ENCODE measurements at places on chromosomes 11 and 22.
A peak's percentile ranks its signal among the peaks of the same experiment; 100 is the strongest.

DNA sequence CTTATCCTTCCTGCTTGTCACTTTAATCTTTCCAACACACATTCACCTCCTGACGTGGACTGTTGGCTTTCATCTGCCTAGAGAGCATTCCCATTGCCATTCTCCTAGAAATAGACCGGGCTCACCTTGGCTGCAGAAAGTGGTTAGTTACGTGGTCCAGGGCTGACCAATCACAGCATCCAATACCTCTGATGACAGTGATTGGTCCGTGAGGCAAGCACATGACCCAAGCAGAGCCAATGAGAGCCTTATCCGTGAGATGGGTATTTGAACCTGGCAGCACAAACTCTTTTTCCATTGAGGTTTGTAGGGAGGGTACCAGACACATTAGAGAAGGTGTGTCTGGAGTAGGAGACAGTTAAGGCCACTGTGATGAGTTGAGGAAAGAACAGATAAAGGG lies 85.8 kb downstream of the MIAT start:
- no peak for DNase-seq

- DNase-seq: no peak
These were observed 7.9 kb upstream of the NELL1 start for GRCh38 chr11:20661445-20661844.

DNA sequence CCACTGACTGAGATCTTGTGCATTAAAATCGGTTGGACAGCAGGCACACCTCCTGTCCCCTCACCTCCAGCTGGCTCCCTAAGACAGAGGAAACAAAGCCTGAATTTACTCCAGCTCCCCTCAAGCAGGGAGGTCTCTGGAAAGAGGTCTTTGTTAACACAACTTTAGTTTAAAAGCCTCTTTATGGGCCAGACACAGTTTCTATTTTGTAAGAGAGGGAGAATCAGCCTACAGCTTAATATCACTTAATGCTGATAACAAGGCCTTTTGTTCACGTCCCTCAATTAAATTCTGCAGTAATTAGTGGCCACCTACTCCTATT lies 36.3 kb downstream of the PLEKHA7 start:
- no peak for DNase-seq

GRCh38 chr11:58980159-58980843 lies 41.0 kb downstream of the GLYATL1 start:
- DNase-seq: no peak

- peak; percentile 16 for DNase-seq
These were observed 63.5 kb downstream of the SIK2 start for GRCh38 chr11:111665777-111666176.

DNA sequence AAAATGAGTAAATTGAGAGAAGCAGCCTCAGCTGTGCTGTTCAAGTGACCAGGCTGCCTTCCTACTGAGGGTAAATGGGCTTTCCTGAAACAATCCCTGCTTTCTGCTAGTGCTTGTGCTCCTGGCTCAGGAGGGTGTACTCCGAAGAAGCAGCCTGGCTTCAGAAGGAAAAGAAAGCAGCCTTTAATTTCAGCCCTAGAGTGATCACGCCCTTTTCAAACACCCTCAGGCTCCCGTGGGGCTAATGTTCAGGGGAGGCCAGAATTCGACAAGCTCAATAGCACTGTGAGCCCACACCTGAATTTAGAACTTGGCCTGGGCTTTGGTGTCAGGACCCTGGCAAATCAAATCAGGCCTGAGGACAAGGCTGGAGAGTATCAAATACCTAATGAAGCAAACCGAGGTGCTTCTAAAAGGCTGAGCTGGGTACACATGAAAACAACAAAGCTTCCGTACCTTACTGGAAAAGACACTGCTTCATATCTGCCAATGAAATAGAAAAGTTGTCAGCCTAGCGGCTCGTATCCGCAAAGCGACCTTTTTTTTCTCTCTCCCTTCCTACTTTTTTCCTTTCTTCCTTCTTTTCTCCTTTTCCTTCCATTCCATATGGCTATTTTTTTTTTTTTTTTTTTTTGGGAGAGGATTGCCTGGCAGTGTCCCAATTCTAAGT lies 387.8 kb downstream of the SOX6 start:
- DNase-seq: no peak

DNA sequence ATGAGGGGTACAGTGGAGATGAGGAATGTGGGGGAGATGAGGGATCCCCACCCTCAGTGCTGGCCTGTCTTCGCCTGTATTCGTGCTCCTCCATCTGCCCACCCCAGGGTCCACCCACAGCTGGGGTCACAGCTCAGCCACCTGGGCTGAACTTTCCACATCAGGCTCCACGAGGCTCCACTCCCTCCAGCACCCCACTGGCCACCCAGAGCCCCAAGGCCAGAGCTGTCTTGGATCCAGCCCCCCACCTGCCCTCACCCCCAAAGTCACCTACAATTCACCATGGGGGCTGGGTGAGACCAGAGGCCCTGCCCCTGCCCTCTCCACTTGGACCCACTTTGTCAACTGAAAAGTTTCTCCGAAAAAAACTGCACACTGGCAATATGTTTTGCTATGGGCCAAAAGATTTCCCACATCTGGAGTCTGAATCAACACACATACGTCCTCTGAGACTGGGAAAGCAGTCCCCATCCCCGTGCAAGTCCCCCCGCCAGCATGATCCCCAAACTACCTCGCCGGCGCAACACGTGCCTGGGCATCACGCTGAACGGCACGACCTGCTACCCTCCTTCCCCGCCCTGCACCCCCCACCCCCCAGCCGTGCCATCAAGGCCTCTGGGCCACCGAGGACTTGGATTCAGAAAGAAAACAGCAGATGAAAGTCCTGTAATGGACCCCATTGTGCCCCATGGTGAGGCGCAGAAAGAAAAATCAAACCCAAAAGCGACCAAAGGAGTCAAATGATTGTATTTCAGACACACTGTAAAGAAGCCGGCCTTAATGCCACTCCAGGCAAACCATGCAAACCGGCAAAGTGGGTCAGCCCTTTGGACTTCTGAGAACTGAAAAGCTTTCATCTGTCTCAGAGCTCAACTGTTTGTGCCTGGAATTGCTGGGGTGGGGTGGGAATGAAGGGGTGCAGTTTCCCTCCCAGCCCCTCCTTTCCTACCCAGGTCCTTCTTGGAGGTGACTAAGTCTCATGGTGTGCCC lies 16.5 kb upstream of the GAL start:
- DNase-seq: no peak

GRCh38 chr11:101321222-101321621 lies 191.6 kb upstream of the PGR start:
- DNase-seq: no peak

DNA sequence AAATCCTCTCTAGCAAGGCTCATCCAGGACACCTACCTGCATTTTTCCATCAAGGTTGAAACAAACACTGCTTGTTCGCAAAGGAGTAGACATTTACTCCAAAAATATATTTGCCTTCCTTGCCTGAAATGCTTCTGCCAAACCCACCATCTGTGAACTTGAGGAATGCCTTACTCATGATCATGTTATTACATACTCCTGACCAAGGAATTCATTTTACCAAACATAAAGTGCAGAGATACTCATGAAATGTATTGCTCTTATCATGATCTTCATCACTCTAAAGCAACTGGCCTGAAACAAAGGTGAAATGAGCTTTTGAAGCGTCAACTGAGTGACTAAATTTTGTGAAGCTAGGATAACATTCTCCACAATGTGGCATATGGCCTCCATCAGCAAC lies 243.1 kb upstream of the CCDC179 start:
- DNase-seq: no peak

DNA sequence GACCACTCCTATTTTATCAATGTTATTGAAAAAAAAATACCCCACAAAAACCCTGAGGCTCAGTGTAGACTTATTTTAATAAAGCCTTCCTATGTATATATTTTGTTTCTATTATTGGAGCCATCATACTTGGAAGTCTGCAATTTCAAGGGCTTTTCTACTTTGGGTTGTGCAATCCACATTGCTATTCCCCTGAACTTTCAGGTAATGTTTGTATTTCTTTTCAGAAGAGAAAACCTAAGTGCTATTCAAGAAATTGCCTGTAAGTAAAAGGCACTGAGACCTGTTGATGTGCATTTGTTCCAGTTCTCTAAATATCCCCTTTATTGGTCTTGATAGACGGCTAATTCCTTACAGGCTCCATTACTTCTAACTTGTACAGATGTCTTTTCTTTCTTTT lies 280.7 kb upstream of the RAG2 start:
- no peak for DNase-seq

DNA sequence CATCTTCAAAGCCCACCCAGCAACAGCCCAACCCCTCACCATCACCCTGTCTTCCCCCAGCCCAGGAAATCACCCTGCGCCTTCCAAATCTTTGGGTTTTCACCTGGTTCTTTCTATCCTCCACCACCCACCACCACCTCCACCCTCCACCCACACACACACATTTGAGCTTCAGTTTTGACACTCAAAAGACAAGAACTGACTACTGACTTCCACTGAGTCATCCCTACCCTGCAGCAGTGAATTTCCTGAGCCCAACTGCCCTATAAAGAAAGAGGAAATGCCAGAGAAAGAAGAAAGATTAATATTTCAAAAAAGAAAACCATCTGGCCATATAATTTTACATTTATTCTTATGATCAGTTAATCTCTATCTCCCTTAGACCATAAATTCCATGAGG lies 137.5 kb downstream of the CHST1 start:
- DNase-seq: no peak

DNA sequence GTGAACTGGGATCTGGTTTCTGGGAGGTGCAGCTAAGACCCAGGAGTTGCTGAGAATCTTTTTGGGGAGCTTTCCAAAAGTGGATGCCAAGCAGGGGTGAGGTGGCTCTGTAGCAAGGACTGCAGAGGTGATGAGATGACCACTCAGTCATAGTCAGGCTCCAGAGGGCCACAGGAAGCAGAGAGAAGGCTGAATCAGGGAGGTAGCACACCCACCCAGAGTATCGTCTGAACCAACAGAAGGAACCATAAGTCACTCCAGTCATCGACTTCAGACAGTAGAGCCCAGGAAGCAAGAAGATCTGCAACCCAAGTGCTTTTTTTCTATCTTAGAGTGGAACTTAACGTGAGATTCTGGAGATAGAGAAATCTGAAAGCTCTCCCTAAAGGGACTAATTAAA lies 335.7 kb upstream of the MPPED2 start:
- DNase-seq: no peak

GRCh38 chr11:80136991-80137390 lies 696.2 kb upstream of the TENM4 start:
- DNase-seq: no peak

GRCh38 chr11:124538019-124538418 lies 5.4 kb downstream of the OR8B12 start:
- DNase-seq: no peak

DNA sequence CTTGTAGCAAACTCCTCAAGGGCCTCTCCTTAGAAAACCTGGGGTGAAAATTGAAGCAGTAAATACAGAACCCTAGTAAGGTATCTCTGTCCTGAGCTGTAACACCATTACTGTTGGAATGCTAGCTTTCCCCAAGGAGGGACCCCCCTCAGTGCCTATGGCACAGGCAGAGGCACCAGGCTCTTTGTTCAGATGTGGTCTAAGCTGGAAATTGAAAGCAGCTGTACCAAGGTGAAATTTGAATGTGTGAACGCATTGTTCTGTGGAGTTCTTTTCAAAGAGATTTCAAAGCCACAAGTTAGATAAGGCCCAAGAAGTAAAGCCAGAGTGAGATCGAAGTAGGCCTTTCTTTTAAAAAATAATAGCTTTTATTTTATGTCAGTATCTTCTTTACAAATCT lies 71.9 kb upstream of the HORMAD2 start:
- DNase-seq: no peak

All from KBM-7 (cell line).